ENCODE measurements at places on chromosomes 7 and 10.

GRCh38 chr10:2979306-2979705, 88.0 kb upstream of the PFKP start:
- no peak for DNase-seq

GRCh38 chr7:18257711-18258110, 230.1 kb upstream of the PRPS1L1 start:
- DNase-seq: no peak

GRCh38 chr10:75572478-75572877, 141.1 kb downstream of the LRMDA start:
- DNase-seq: no peak

GRCh38 chr7:90552521-90552920, 43.6 kb upstream of the CDK14 start:
- peak; percentile 17 for DNase-seq

DNA sequence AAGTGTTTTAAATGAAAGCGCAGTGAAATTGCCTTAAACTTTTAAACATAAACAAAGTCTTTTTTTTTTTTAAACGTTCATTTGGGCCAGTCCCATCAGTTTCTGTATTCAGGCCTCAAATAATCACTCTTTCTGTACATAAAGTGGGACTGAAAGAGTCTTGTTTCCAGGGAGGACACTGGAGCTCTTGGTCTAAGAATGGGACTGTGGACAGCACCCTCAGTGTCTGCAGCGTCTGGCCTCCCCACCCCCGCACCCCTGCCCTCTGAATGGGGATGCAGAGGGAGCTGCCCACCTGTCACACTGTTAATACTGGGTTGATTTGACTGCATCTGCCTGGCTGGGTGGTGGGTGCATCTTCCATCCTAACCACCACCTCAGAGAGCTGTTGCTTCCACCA, 5.2 kb downstream of the ZNF365 start:
- DNase-seq: no peak

DNA sequence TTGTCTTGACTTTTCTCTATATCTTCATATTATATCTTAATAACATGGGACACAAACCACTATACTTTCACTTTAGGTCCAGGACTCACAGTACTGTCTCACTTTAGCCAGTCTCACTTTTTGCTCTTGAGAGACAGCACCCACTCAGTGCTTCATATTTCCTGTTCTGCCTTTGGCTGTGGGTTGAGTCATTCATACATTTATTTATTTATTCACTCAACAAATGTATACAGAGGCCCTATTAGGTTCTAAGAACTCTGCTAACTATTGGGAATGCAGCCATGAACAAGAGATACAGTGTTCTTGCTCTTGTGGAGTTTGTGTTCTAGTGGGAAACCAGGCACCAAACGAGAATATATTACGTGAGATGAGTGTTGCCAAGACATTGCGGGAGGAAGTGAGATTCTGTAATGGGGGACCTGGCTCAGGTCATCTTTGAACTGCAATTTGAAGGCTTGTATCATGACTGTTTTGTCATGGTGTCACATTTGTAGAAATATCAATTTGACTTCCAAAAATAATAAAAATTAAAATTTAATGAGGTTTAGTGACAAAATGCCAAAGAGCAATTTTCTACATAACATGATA, 190.1 kb downstream of the SDHAF3 start:
- DNase-seq: no peak

- DNase-seq: no peak
Observed at GRCh38 chr10:69344591-69345252, 66.4 kb downstream of the HK1 start.

- DNase-seq: no peak
Observed at GRCh38 chr10:510415-510881, 179.0 kb downstream of the DIP2C start.

GRCh38 chr10:76114581-76115001, 683.2 kb downstream of the LRMDA start:
- DNase-seq: peak; percentile 14

- DNase-seq: peak; percentile 4
Observed at GRCh38 chr7:105336009-105336408, 52.7 kb downstream of the SRPK2 start.

DNA sequence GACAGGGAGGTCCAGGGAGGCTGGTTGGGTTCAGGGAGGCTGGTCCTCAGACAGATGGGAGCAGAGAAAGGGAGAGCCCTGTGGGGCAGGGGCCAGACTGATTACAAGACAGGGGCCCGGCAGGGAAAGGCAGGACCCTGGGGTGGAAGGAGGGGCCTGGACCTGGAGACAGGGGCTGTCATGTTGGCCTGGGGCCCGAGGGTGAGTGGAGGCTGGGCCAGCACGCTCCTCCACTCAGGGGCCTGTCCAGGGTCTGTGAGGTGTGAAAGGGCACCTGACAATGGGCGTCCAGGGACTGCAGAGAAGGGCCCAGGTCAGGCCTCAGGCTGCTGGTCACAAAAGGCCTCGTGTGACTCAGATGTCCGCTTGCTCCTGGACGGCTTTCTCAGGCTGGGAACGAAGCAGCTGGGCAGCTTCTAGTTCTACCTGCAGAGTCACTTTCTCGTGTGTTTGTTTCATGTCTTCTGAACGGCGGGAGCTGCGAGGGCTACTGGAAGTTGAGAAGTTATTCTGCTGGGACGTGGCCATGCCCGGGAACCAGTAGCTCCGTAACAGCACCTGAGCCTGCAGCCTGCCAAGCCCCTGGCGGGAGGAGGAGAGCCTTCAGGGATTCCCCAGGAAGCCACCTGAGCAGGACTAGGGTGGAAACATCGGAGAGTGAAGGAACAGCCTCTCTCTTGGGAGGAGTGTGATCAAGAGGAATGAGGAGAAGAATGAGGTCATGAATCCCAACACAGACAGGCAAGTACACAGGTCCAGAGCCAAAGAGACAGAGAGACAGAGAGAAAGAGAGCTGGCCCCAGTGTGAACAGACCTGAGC, 65.8 kb downstream of the KLF6 start:
- no peak for DNase-seq

DNA sequence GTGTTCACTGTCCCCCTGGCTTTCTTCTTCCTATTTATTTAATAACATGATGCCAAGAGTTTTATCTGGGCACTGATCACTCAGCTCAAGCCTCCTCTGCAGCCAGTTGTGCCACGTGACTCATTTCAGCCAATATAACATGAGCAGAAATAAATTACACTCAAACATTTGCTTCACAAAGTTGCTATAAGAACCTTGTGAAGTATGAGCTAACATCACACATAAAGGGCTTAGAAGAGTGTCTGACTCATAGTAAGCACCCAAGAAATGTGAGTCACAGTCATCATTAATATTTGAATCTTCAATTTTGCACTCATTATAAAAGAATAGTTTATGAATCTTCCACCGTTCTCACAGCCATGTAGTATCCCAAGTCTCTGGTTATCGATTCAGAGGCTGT, 414.6 kb upstream of the NPVF start:
- DNase-seq: no peak

DNA sequence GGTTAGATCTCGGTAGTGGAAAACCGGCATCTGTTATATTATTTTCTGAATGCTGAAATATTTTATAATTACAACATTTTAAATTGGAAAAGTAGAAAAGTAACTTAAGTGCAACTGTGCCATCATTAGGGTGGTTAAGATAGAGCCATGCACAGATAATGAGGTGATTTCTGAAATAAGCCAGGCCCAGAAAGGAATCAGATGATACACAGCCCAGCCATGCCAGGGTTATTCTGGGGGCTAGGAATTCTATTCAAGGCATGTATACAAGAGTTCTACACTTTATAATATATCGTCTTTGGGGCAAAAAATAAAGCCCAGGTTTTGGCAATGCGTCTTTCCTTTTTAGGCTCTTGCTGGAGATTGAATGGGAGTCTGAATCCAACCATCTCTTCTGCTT, 128.7 kb downstream of the ITGB8 start:
- no peak for DNase-seq
